ENCODE measurements at places on chromosomes 6 and 20. TPM values are rescaled to one million over a fixed set of nuclear protein-coding genes. Genes with fewer than 3 reads are reported as not detected.

TMC2 gene
- 0.11 TPM for polyA plus RNA-seq

EPPIN gene
- 0.13 TPM for polyA plus RNA-seq

GJA10 gene
- not detected for polyA plus RNA-seq

PRICKLE4 gene
- 10.8 TPM for polyA plus RNA-seq

HCRTR2 gene
- polyA plus RNA-seq, result 0.49 TPM

CASS4 gene
- polyA plus RNA-seq, result 0.63 TPM

GRCh38 chr20:14780508-14780907, 443.1 kb upstream of the FLRT3 start:
- DNase-seq, result no peak

- DNase-seq, result no peak
Measured at GRCh38 chr20:53581444-53582250, 12.0 kb downstream of the ZNF217 start.

DNA sequence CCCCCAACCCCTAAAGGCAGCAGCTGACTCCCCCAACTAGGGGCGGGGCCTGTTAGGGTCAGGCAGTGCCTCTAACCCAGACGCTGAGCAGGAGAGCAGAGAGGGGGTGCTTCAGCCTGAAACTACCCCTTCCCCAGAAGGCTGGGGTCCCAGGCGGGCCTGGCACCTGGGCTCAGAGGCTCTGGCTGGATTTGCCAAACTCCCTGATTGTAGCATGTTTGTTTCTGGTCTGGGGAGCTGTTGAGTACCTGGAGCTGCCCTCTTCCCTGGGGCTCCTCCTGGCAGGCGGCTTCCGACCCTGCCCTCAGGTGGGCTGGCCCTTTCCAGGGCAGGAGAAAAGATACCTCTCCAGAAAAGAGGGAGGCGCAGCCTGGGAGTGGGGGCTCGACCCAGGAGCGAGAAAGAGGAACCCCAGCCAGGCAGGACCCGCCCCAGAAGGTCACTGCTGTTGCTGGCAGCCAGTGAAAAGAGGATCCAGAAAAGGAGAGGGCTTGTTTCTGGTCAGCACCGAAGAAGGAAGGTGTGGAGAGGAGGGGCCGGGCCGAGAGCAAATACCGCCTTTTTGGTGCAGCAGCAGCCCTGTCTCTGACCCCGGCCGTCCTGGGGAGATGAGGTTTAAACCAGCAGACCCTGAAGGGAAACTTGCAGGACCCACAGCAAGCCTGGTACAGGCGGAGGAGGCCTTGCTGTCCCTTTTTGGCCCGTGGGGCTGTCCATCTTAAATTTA, 810 bp upstream of the ABHD16B start:
- DNase-seq, result no peak

DNA sequence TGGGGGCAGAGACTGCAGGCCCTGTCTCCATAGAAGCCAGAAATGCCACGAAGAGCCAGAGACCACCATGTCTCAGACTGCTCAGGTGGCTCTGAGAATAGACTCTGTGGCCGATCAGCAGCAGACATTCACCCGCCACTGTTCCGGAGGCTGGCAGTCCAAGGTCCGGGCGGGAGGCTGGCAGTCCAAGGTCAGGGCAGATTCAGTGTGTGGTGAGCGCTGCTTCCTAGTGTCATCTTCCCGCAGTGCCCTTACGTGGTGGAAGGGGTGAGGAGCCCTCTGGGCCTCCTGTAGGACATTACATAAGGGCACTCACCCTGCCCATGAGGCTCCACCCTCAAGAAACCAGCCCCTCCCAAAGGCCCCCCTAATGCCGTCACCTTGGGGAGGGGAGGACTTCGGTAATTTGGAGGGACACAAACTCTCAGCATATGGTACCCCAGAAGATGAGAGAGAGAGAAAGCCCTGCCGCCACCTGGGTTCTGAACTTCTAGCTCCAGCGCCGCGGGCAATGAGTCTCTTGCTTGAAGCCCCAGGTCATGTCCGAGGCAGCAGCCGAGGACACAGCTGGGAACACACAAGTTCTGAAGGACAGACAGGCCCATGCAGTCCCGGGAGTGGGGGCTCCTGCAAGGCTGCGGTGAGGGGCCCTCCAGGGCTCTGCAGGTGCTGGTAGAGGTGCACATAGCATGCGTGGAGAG, 36.4 kb downstream of the DACT2 start:
- DNase-seq, result no peak

GRCh38 chr20:61621035-61621730, 369.1 kb downstream of the CDH4 start:
- no peak for DNase-seq

- DNase-seq, result no peak
Measured at GRCh38 chr6:150925976-150926375, 60.5 kb downstream of the MTHFD1L start.

Measured in left renal pelvis (tissue), 4 donors.